ENCODE measurements at places on chromosomes 2 and 18.

GRCh38 chr2:197972061-197972460 lies 167.7 kb downstream of the PLCL1 start:
- DNase-seq = no peak

DNA sequence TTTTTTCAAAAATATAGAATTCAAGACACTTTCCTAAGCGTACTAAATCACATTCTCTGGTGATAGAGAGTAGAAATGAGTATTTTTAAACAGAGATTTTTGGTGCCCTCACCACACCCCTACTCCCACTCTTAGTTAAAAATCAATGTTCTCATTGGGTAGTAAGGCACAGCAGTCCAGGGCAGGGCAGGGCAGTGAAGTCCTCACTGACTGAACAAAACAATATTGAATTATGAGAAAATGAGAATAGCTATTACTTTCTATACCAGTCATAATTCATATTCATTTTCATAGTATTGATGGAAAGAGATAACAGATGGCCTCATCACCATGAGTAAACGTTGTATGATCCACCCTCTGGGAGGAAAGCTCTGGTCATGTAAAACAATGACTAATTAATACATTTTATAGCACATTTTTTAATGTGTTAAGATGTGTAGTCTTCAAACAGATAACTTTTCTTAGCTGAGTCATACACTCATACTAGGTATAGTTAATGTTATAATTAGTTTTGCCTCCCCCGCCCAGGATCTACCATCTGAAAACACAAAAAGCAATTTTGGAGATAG lies 686.1 kb downstream of the KCNJ3 start:
- no peak for DNase-seq

DNA sequence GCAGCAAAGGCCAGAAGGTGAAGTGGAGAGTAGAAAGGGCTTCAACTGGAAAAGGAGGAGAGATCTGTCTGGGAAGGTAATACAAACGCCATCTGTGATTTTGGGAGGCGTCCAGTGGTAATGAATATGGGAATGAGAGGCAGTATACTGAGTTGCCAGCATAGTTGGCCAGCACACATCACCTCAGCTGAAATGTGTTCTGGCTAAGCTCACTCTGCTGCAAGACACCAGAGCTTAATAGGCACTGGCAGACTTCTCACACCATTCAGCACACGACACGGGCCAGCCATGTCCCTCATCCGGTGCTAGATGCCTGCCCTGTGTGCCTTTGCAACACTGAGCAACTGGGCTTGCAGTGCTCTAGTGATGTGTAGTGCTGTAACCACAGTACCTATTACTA lies 277.1 kb downstream of the PIEZO2 start:
- DNase-seq = no peak

DNA sequence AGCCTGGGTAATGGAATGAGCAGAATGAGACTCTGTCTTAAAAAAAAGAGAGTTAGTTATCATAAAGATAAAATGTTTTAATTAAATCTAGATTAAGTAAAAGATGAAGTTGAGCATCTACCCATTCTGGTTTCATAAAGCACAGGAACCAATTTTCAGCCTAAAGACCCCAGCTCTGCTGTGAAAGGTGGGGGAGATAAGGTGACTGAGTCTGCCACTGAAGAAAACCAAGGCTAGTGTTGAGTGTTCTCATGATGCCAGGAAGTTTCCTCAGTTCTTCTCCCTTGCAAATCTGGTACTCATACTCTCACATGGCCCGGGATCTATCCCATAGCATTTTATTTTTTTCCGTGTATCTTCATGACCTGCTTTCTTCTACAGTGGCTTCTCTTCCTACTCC lies 10.4 kb upstream of the CXCR4 start:
- no peak for DNase-seq

DNA sequence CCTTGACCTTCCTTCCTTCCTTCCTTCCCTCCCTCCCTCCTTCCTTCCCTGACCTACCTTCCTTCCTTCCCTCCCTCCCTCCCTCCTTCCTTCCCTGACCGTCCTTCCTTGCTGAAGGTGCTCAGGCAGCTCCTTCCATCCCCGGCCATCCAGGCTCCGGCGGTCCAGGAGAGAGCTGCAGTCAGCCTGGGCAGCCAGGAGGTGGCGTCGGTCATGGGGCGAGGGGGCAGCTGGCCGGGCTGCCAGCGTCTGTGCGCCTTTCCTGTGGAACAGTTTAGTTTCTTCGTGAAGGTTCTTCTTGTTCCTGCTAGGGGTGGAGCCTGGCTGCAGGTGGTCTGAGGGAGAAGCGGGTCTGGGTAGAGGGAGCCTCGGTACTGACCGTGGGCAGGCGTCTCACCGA lies 15.7 kb downstream of the GPR35 start:
- no peak for DNase-seq

- DNase-seq = no peak
Observed at GRCh38 chr2:217242947-217243346, 383.1 kb upstream of the TNP1 start.

DNA sequence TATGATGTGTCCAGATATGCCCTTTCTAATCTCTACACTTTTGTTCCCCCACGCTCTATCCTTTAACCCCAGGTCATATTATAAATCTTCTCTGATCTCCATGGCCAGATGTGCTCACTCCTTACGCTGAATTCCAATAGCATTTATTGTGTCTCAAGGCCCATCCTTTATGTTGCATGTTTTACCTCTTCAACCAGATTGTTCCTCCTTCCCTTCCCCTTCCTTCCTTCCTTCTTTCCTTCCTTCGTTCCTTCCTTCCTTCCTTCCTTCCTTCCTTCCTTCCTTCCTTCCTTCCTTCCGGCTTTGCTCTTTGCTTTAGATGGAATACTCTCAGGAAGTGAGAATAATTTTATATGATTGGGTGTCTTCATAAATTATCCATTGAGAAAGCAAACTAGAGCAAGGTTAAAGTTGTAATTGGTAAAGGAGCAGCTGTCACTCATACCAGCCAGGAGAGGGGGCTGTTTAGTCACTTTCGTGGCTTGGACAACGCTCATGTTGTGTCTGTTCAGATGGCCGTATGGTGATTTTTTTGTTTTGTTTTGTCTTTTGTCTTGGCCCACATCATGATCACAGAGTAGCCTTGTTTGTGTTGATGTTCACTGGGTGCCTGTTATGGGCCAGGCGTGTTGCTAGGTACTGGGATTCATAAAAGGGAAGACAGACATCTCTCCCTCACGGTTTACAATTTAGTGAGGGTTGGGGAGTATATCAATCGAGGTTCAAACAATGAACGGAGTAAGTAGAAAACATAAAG lies 68.0 kb downstream of the DAW1 start:
- peak; percentile 9 for DNase-seq

DNA sequence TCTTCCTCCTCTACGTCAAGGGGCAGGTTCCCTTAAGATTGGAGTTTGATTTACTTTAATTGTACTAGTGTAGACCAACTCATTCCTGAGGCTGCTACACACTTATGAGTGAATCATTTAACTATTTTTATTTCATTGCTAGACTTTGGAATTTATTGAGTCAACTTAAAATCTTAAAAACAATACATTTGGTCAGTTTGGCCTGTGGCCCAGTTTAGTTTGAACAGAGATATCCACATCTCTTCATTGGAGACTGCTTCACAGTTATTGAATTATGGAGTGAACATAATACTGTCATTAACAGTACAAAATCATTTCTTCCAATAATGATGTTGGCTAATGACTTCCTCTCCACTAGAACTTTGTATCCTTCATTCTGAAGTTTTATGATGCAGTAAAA lies 34.5 kb upstream of the STPG4 start:
- DNase-seq = no peak

DNA sequence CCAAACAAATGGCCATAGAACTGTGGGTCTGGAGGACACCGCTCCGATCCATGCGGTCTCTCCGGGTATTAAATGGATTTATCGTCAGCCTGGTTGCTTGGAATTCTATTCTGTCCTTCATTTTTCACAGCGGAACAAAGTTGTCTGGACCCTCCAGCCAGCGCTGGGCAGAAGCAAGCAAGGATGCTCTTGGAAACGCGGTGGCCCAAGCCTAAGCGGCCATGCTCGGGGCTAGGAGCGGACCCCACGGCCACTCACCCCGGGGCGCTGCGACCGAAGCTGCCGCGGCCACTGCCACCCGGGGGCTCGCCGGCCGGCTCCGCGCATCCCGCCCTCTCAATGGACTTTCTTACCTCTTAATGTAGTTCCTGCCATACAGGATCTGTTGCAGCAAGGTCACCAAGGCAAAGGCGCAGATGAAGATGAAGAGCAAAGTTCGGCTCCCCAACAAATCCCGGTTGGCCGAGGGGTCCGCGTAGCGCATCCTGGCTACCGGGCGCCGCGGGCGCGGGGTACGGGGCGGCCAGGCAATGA lies 761 bp downstream of the ST8SIA5 start:
- no peak for DNase-seq

GRCh38 chr2:138421971-138422335 lies 79.6 kb upstream of the SPOPL start:
- no peak for DNase-seq

DNA sequence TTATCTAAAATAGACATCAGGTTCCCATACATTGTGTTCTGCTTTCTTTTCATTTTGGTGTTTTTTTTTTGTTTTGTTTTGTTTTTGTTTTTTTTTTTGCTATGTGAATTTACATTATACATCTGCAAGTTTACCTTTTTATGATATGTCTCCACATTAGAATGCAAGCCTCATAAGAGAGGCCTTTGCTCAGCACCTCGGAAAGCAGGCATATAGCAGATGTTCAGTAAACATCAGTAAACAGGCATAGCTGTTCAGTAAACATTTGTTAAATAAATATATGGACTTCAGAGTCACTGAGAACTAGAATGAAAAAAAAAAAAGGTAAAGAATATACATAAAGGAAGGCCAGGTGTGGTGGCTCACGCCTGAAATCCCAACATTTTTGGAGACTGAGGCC lies 405.3 kb downstream of the ERBB4 start:
- no peak for DNase-seq
